ENCODE measurements at places on chromosomes 13 and 19. TPM values are rescaled to one million over a fixed set of nuclear protein-coding genes. Genes with fewer than 3 reads are reported as not detected.

Gene SPACA7
- not detected for total RNA-seq

Gene MIR17HG
- total RNA-seq = 12.3 TPM

Gene ADAT3
- total RNA-seq = 3.9 TPM

Gene GNG7
- total RNA-seq = under 0.01 TPM

Gene CHST8
- not detected for total RNA-seq

Gene ZFR2
- total RNA-seq = not detected

Gene VPS36
- total RNA-seq = 25.4 TPM

Gene LILRB5
- total RNA-seq = not detected

Gene GPR183
- under 0.01 TPM for total RNA-seq

Gene SULT2B1
- total RNA-seq = not detected

Gene OR7A5
- total RNA-seq = not detected

Gene NPHS1
- under 0.01 TPM for total RNA-seq

Gene FAM216B
- total RNA-seq = not detected

Gene TBXA2R
- total RNA-seq = 1.4 TPM

Gene SIGLEC7
- not detected for total RNA-seq

Gene LILRA1
- not detected for total RNA-seq

Gene SAE1
- total RNA-seq = 143 TPM

Gene KLK2
- total RNA-seq = not detected

Gene CLDND2
- not detected for total RNA-seq

Gene ZGLP1
- total RNA-seq = 0.22 TPM

Gene FBXL3
- 59.0 TPM for total RNA-seq

Gene INSL3
- total RNA-seq = not detected

Gene PLEKHG2
- 9.0 TPM for total RNA-seq

Gene CBY2
- total RNA-seq = not detected

Gene PRRG2
- 0.75 TPM for total RNA-seq

Gene LHB
- not detected for total RNA-seq

Gene SBK2
- total RNA-seq = 1.5 TPM

Gene ISYNA1
- 27.7 TPM for total RNA-seq

Gene VSTM2B
- total RNA-seq = not detected

Gene NKG7
- total RNA-seq = not detected

Gene GPC6
- 24.1 TPM for total RNA-seq

Gene RAD23A
- 68.9 TPM for total RNA-seq

Gene NPAS1
- total RNA-seq = 0.50 TPM

Gene KIR2DL4
- total RNA-seq = not detected

Gene ELSPBP1
- total RNA-seq = not detected

Gene CPT1C
- 15.6 TPM for total RNA-seq

Gene DZIP1
- 55.2 TPM for total RNA-seq

Gene P2RY11
- total RNA-seq = 3.9 TPM

Gene CD79A
- not detected for total RNA-seq

Gene N4BP2L1
- 2.0 TPM for total RNA-seq

Gene C19orf85
- not detected for total RNA-seq

Gene DDA1
- total RNA-seq = 16.2 TPM

Gene CHAF1A
- total RNA-seq = 29.7 TPM

Gene PRSS57
- total RNA-seq = not detected

Gene C19orf33
- not detected for total RNA-seq

Gene SBK3
- total RNA-seq = 0.12 TPM

Gene OR4F17
- not detected for total RNA-seq

Gene MYCBP2
- total RNA-seq = 108 TPM

Gene SMIM24
- not detected for total RNA-seq

Gene FAM83E
- total RNA-seq = 0.77 TPM

Gene MATK
- total RNA-seq = not detected

Data from uterine smooth muscle cell (primary cell).